Neuronal stem cell (in vitro differentiated cells): ENCODE measurements at places on chromosomes 3 and 15.
A peak's percentile ranks its signal among the peaks of the same experiment; 100 is the strongest.

GRCh38 chr15:24772686-24773373 lies 97.3 kb downstream of the NPAP1 start:
- peak; percentile 62 for DNase-seq

- no peak for DNase-seq
Observed at GRCh38 chr3:136297826-136298225, 47.7 kb downstream of the PCCB start.

DNA sequence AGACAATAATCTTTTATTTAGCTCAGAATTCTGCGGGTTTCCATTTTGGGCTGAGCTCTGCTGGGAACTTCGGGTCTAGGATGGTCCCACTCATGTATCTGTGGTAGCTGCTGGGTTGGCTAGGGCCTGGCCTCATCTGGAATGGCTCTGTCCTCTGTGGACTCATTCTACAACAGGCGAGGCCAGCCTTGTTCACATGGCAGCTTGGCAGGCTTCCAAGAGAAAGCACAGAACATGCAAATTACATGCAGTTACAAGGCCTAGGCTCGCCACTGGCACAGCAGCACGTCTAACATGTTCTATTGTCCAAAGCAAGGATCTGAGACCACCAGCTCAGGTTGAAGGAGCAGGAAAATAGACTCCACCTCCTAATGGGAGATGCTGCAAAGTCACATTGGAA lies 431.4 kb downstream of the PDCD6IP start:
- no peak for DNase-seq

- no peak for DNase-seq
Observed at GRCh38 chr3:153219146-153219545, 57.1 kb downstream of the RAP2B start.

- DNase-seq = no peak
Observed at GRCh38 chr15:89205991-89206585, 15.3 kb downstream of the RLBP1 start.

DNA sequence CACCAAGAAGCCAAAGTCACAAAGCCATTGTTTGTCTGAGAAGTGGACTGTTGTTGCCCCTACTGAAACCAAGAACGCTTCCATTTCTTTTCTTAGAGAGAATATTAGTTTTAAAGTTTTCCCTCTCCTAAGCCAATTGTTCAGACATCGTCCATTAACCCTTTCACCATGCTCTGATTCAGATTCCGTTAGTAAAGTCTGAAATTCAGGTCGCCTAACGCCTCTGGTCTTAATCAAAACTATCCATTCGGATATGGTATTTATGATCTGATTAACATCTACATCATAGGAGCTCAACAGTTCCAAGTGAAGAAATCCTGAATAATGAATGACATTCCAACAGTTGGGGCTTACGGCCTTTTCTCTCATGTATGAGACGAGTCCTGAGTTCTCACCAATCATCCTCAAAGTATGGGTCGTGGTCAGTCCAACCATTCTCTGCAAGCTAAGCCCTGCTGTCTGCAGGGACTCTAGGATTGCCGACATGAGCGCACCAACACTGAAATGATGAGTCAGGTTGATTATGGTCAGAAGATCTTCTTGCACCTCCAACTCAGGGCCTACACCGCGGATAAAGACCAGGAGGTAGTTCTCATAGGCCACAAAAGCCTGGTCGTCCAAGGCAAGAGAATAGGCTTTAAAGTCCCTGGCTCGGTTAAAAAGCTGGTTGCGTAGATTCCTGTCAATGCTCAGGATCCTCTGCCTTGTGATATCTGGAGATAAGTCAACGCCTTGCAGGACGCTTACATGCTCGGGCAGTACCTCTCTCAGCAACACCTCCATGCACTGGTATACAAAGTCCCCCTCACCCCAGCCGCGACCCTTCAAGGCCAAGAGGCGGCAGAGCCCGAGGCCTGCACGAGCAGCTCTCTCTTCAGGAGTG lies 767 bp downstream of the EPM2AIP1 start:
- DNase-seq = no peak

GRCh38 chr3:98599647-98600411 lies 6.4 kb upstream of the CPOX start:
- DNase-seq = no peak

DNA sequence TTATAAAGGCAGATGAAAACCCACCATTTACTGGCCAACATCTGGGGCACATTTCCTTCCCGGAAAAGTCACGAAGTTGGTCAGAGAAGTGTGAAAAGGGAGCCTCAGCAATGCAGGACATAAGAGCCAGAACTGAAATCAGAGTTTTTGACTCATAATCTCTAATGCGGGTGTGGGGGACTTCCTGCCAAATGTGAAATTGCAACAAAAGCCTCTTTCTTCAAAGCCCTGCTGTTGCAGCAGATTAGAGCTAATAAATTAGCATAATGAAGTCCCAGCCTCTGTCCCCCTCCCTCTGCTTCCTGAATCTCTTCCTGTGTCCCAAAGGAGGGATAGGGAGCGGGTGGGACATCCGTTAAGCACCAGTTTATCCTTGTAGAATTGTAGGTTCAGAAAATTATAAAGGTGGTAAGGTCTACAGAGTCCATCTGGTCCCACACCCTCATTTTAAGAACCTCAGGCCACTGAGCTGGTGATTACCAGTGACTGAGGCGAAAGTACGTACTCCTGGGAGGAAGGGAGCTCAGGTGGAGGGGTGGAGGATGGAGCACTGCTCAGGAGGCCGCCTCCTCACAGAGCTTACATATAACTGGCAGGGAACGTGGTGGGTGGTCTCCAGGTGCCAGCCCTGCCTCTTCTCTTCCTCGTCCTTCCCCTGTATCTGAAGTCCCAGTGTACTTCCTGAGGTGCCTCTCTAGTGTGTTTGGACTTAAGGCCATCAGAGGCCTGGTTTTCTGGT lies 35.0 kb downstream of the ST6GAL1 start:
- no peak for DNase-seq

DNA sequence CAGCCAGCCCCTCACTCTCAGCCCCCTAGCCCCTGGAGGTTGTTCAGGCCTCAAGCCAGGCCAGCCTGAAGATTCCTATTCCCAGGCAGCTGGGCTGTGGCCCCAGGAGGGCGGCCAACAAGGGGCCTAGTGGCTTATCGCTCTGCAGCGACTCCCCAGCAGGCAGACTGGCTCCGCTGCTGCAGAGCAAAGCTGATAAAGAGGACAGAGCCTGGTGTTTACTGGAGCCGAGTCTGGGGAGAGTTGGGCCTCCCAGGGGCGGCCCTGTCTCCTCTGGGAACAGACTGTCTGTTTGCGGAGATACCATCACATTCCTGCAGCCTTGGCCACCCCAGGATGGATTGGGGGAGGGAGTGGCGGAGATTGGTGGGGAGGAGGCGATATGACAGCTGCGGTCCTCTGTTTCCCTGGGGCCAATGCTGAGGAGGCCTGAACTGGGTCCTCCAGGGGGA lies 22.4 kb upstream of the SMAD6 start:
- DNase-seq = no peak

DNA sequence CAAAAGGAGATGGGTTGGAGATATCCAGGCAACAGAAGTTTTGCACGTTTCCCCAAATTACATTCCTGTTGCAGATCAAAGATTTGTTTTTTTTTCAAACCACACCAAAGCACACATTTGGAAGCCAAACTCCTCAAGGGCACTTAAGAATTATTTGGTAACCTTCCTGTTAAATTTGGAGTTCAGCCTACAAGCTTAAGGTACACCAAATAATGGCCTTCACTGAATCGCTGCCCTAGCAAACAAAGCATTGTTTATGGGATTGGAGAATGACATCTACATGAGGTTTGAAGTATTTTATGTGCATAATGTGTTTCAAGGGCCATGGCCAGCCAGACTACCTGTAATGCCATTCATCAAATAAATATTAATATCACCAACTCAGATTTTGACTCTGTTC lies 357.9 kb downstream of the RORA start:
- DNase-seq = no peak

DNA sequence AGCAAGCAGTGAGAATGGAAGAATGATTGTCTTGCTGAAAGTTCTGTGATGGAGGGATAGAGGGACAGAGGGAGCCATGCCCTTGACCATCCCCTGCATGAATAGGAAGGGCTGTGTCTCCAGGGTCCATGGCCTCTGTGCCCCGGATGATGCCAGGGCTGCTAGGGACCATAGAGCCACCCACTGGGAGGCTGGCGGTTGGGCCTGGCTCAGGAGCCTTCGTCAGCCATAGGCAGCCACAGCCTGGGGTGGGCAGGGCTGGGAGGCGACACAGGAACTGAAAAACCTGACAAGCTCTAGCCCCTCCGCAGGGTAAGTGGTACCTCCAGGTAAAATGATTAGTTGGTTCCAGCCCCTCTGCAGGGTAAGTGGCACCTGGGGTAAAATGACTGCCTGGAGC lies 19.1 kb upstream of the LAMP3 start:
- DNase-seq = no peak

DNA sequence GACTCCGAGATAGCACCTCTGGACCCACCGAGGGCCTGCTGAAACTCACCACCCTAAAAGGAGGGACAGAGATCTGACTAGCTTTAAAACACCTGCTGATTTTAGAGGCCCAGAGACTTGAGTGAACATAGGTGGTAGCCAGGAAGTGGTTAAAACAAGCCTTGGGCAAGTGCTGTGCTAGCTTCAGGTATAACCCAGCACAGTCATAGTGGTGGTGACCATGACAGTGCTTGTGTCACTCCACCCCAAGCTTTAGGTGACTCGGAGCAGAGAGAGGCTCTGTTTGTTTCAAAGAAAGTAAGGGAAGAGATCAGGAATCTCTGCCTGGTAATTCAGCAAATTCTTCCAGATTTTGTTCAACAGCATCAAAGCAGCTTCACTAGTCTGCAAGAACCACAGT lies 641.1 kb upstream of the BCHE start:
- DNase-seq = no peak

DNA sequence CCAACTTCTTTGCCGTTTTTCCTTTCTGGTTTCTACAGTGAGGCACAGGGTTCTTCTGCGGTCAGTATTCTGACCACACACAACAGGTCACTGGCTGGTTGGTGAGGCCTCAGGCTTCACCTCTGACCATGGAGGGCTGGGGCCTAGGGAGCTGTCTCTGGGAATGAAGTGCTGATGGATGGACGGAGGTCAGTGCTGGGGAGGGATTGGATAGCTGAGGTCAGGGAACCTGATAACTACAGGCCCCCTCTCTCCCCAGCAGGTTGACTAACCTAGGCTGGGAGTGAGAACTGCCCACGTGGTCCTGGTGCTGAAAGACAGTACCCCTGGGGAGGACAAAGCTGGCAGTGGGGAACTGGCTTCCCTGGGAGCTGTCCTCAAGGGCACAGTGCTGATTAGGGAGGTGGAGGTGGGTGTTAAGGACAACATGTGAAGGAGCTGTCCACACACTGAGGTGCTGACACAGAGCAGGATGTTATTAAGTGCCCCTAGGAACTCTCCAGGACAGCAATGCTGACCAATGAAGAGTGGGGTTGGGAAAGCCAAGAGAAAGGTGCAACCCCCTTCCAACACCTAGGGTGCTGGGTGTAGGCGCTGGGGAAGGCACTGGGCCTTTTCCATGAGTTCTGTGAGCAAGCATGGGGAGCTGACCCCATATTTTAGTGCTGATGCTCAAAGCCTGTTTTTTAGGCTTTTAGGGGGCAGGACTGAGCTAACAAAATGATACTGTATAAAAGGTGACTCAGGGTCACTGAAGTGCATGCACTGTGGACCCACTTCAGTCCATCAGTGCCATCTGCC lies 45.2 kb downstream of the ATP2B2 start:
- DNase-seq = peak; percentile 97

- DNase-seq = no peak
Observed at GRCh38 chr3:124203292-124203691, 211.4 kb upstream of the ROPN1 start.

GRCh38 chr3:67349551-67350174 lies 304.7 kb downstream of the SUCLG2 start:
- DNase-seq = no peak

- no peak for DNase-seq
Observed at GRCh38 chr3:95394286-95394685, 1331.4 kb downstream of the NSUN3 start.
